ENCODE measurements at places on chromosomes 11 and 22.

GRCh38 chr22:22022947-22023534, 40.5 kb upstream of the TOP3B start:
- DNase-seq, result no peak

DNA sequence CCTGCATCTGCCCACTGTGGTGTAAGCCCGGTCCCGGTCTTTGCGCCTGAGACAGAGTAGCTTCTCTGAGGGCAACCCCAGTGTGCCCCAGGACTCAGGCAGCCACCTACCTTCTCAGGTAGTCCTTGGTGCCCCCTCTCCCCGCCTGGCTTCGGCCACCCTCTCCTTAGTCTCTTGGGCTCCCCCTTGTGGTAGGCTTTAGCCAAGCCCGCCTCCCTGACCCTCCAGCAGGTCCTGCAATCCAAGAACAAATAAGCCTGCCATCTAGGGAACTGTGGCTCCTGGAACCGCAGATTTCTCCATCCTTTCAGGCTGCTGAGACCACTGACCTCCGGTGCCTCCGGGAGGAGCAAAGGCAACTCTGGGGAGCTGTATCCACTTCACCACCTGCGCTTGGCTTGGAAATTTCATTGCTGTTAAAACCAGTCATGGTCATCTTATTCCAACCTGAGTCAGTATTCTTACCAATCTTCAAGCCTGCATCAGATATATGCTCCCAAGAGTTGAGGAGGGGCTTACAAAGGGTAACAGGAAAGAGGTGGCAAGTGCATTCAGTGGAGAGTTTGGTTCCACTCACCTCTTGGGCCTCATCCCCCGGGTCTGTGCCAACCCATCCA, 52.8 kb upstream of the TENM4 start:
- DNase-seq, result peak; percentile 20

DNA sequence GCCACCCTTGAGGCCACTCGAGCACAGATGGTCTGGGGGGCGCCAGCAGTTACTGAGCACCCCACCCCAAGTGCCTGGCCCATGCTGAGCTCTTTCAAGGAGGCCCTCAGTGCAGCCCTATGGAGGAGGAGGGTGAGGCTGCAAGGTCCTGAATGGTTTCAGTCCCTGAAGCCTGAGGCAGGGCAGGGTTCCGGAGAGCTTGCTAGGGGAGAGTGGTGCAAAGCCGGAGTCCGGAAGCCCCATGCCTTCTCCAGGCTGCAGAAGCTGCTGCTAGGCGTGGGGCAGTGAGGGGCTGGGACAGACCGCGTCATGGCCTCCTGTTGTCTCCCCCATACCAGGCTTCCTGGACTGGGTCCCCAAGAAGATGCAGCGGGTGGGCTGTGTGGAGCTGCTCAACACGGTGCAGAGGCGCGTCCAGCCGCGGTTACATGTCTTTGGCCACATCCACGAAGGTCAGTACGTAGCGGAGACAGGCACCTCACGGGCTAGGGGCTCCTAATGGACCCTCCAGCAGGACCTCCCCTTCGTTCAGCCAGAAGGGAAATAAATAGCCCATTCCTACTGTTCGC, 90.6 kb downstream of the MPPED1 start:
- DNase-seq, result no peak

DNA sequence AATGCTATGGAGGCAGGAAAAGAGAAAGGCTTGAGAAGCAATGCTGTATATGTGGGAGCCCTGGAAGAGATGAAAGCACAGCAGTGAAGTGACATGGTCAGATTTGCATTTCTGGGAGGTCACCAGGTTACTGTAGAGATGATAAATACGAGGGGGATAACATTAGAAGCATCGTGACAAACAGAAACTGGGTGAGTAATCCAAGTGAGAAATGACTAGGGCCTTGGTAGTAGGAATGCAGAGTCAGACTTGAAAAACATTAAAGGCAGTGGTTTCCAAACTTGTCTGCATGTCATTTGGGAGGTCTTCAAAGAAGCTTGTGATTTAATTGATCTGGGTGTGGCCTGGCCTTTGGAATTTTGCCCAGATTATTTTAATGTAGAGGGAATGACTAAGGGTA, 43.9 kb downstream of the CCDC34 start:
- no peak for DNase-seq

DNA sequence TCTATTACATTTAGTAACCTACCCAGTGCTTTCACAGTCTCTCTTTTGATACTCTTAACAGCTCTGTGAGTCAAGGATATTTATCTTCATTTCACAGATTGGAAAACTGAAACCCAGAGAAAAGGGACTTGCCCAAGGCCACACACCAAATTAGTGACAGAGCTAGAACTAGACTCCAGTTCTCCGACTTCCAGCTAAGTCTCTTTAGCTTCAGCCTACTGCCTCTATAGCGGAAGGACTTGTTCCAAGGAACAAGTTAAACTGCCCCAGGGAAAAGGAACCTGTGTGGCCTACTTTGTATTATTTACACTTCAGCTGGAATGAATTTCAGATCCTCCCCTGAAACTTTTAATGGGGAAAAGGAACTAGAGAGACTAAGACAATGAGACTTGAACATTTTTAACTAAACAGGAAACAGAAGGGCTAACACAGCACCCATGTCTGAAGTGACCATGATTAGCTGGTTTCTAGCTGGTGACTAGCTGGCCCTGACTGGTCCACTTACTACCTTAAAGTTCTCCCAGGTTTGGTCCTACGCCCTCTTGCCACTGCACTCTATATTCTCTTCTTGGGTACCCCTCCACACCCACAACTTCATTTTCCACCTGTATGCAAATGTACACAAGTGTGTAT, 1.3 kb downstream of the LRRC51 start:
- no peak for DNase-seq

DNA sequence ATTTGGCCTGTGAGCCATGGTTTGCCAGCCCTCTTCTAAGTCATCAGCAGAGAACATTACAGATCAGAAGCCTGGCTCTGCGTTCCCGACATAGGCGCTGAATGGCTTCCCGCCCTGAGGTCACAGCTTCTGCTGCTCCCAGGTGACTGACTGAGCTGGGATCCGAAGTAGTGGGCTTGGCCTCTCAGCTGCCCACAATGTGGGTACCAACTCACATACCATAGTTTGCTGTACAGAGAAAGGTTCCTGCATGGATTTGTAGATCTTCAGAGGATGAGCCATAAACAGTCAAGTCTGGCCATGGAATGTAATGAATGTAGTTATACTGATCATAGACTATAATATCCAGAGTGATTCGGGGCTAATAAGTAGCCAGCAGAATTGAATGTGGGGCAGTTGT, 42.6 kb downstream of the TEAD1 start:
- DNase-seq, result no peak

DNA sequence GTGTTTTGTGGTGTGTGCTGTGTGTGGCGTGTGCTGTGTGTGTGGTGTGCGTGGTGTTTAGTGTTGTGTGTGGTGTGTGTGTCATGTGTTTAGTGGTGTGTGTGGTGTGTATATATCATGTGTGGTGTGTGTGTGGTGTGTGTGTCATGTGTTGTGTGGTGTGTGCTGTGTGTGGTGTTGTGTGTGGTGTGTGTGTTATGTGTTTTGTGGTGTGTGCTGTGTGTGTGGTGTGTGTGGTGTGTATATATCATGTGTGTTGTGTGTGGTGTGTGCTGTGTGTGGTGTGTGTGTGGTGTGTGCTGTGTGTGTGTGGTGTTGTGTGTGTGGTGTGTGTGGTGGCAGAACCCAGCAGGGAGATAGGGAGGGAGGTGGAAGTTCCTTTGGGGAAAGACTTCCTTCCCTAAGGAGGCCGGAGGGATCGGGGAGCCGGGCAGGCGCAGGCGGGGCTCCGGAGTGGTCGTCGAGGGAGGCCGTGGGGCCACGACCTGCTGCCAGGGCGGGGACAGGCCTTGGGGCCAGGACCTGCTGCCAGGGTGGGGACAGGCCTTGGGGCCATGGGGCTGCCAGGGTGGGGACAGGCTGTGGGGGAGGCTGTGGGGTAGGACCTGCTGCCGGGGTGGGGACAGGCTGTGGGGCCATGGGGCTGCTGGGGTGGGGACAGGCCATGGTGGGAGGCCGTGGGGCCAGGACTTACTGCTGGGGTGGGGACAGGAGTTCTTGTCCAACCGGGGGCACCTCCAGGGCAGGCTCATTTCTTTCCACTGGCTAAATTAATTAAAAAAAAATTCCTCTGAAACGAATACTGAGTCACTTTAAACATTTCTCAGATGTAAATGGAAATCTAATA, 15.2 kb downstream of the PIM3 start:
- no peak for DNase-seq

DNA sequence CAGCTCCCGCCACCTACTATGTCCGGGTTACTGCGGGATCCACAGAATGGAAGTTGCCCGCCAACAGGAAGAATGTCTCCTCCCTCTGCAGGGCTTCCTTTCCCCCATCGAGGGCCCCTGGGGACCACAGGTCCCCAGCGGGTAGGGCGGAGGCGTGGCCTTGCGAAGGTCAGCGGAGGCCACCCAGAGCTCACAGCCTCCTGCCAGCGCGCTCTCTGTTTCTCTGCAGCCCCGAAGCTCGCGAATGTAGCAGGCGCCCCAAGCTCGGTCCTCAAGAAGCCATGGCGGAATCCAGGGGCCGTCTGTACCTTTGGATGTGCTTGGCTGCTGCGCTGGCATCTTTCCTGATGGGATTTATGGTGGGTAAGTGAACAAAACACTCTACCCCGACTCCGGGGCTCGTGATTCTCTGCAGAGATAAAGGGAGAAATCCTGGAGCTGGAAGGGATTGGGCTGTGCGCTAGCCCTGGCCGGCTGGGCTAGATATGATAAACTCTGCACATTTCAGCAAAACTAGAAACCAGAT, at the start of gene NAALAD2:
Gene NAALAD2, plus strand, starts transcription at position 186 of the 526 bp plus-strand sequence. Its CDS starts 96 bp downstream, at position 282.
- no peak for DNase-seq

DNA sequence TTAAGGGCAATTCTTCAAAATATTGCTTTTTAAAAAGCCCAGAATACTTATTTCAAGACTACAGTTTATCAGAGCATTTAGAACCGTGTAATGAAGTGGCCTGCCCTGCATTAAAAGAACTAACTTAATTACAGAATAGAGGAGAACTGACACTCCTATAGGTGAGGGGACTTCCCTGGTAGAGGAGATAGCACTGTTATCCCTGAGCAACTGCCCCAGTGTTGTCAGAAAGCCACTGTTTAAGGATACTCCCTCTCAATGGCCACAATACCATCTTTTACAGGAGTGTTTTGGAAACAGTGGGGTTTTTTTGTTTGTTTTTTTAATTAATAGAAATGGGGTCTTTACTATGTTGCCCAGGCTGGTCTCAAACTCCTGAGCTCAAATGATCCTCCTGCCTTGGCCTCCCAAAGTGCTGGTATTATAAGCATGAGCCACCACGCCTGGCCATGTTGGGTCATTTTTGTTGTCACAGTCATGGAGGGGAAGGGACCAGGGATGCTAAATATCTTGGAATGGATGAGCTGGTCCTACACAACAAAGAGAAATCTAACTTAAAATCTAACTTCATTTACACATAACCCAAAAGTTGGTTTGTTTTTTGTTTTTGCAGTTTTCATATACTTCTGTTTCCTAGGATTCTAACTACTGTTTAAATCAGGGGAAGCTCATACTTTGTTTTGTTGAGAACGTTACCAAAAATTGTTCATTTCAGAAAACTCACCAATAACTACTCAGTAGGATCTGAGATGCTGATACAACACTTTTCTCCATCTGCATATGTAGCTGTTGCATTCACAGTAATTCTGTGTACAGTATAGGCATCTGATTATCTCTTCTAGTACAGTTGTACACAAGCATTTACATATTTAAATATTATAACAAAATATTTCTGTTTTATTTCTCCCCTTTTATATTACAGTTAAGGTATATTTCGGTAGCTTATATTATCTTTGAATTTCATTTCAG, 8.1 kb downstream of the RPL27A start:
- no peak for DNase-seq

- no peak for DNase-seq
Measured at GRCh38 chr11:48109046-48109666, 107.5 kb upstream of the OR4B1 start.

- DNase-seq, result no peak
Measured at GRCh38 chr22:29214232-29214631, 8.5 kb downstream of the EMID1 start.

GRCh38 chr11:33772300-33772699, 2.0 kb downstream of the FBXO3 start:
- no peak for DNase-seq

DNA sequence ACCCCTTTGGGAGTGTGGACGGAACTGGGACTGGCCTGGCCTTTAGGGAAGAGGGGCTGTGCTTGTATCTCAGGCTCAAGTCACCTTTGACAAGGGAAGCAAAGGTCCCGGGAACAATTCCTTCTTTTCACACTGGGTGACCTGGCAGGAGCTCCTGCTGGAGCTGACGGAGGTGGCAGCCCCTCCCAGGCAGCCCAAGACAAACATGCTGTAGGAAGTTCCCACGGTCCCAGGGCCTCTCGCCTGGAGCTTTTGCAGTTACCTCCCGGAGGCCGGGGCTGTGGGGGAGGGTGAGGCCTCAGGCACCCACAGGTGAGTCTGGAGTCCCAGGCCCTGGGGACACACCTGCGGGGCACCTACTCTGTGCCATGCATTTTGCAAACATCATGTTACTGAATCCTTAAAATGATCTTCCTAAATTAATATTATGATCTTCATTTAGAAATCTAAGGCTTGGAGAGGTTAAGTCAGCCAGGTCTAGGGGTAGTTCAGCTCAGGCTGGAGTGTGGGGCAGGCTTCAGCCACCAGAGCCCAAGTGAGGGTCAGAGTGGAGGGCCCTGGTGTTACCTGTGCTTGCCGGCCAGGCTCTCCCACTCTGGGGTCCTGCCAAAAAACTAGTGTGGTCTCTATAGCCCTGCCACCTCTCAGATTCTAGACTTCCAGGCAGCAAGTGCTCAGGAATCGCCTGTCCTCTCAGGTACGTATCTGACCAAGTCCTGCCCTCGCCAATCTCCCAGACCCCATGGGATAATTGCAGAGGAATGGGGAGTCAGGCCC, 15.7 kb upstream of the MYEOV start:
- no peak for DNase-seq

GRCh38 chr11:79438631-79439409, 2.0 kb downstream of the TENM4 start:
- DNase-seq, result no peak

GRCh38 chr11:126929179-126930061, 71.2 kb downstream of the KIRREL3 start:
- DNase-seq, result peak; percentile 48

- no peak for DNase-seq
Measured at GRCh38 chr11:121544956-121545355, 92.2 kb upstream of the SORL1-AS1 start.

GRCh38 chr11:132006884-132007580, 636.6 kb downstream of the NTM start:
- DNase-seq, result no peak

GRCh38 chr11:126305699-126306098, 1.8 kb downstream of the DCPS start:
- DNase-seq, result no peak

GRCh38 chr11:125373426-125374391, 122.4 kb downstream of the FEZ1 start:
- DNase-seq, result no peak

- DNase-seq, result peak; percentile 48
Measured at GRCh38 chr11:35794850-35795249, 132.3 kb downstream of the TRIM44 start.

GRCh38 chr11:76604626-76605241, 65.8 kb downstream of the LRRC32 start:
- no peak for DNase-seq

DNA sequence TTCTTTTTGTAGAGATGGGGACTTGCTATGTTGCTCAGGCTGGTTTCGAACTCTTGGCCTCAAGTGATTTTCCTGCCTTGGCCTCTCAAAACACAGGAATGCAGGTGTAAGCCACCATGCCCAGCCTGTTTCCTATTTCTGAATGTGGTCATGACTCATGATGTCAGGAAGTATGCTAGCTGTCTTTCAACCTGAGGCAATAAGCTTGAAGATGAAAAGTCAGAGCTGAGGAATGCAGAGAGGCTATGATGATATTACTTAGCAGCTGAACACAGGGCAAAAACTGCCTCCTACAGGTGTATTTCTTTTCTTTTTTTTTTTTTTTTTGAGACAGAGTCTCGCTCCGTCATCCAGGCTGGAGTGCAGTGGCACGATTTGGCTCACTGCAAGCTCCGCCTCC, 9.0 kb upstream of the NUCB2 start:
- DNase-seq, result peak; percentile 59
